ENCODE measurements at places on chromosomes 2 and 18. TPM values are rescaled to one million over a fixed set of nuclear protein-coding genes. Genes with fewer than 3 reads are reported as not detected.

GRCh38 chr2:209790066-209790728 is 18.6 kb downstream of the UNC80 start:
- H3K27ac ChIP-seq: no peak overlapping the region
- no peaks in the 10 kb centered on the region for H3K36me3 ChIP-seq
- H3K4me1 ChIP-seq: no peaks in the 10 kb centered on the region
- DNase-seq: no peak
- H3K27me3 ChIP-seq: no peaks in the 10 kb centered on the region

DNA sequence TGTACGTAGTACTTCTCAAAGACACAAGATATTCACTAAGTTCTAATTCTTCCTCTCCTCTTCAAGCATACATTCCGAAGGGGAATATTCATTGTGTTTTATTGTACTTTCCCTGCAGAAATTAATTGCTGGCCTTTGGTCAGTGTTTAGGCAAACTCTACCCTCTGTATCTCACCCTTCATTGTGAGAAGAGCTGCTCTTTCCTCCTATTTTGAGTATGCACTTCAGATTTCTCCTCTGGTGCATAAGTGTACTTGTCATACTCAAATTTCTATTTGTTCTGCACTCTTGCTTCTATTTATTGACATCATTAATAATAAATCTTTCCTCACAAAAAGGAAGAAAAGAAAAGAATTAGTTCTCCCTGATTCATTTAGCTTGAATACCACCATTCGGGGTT is 485.4 kb upstream of the SLC8A1 start:
- no peak for DNase-seq
- no peaks in the 10 kb centered on the region for H3K4me1 ChIP-seq
- H3K27me3 ChIP-seq: no peaks in the 10 kb centered on the region
- no peak overlapping the region for H3K4me3 ChIP-seq
- no peaks in the 10 kb centered on the region for H3K36me3 ChIP-seq

GRCh38 chr2:213177679-213178078 is 26.3 kb upstream of the IKZF2 start:
- no peak for DNase-seq
- no peaks in the 10 kb centered on the region for H3K4me1 ChIP-seq
- H3K36me3 ChIP-seq: no peaks in the 10 kb centered on the region
- H3K27me3 ChIP-seq: no peaks in the 10 kb centered on the region
- no peak overlapping the region for H3K4me3 ChIP-seq

- no peaks in the 10 kb centered on the region for H3K4me1 ChIP-seq
- no peaks in the 10 kb centered on the region for H3K27me3 ChIP-seq
- no peak for DNase-seq
- no peak overlapping the region for H3K4me3 ChIP-seq
Measured at GRCh38 chr2:224310943-224311625, 90.8 kb downstream of the FAM124B start.

Gene CCDC68
- total RNA-seq: 20.8 TPM

- no peaks in the 10 kb centered on the region for H3K36me3 ChIP-seq
- H3K4me3 ChIP-seq: no peak overlapping the region
- no peak for DNase-seq
- H3K27me3 ChIP-seq: no peaks in the 10 kb centered on the region
- H3K4me1 ChIP-seq: no peaks in the 10 kb centered on the region
- no peak overlapping the region for H3K27ac ChIP-seq
Measured at GRCh38 chr2:49105506-49105905, 48.8 kb downstream of the FSHR start.

- H3K4me3 ChIP-seq: no peak overlapping the region
- H3K27me3 ChIP-seq: no peaks in the 10 kb centered on the region
- no peak overlapping the region for H3K27ac ChIP-seq
Measured at GRCh38 chr18:6859676-6860422, 130.3 kb downstream of the ARHGAP28 start.

DNA sequence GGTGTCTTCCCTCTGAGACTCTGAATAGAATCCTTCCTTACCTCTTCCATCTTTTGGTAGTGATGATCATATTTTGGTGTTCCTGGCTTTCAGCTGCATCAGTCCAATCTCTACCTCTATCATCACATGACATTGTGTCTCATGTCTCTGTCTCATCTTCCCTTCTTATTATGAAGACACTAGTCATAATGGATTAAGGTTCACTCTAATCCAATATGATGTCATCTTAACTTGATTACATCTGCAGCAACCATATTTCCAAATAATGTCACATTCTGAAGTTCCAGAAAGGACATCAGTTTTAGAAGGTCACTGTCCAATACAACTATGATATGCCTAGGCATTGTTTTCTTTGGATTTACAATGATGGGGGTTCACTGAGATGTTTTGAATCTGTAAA is 31.5 kb downstream of the CMPK2 start:
- H3K4me3 ChIP-seq: no peak overlapping the region
- no peaks in the 10 kb centered on the region for H3K27me3 ChIP-seq
- no peaks in the 10 kb centered on the region for H3K4me1 ChIP-seq
- H3K27ac ChIP-seq: no peak overlapping the region

Gene PIKFYVE
- 32.5 TPM for total RNA-seq

DNA sequence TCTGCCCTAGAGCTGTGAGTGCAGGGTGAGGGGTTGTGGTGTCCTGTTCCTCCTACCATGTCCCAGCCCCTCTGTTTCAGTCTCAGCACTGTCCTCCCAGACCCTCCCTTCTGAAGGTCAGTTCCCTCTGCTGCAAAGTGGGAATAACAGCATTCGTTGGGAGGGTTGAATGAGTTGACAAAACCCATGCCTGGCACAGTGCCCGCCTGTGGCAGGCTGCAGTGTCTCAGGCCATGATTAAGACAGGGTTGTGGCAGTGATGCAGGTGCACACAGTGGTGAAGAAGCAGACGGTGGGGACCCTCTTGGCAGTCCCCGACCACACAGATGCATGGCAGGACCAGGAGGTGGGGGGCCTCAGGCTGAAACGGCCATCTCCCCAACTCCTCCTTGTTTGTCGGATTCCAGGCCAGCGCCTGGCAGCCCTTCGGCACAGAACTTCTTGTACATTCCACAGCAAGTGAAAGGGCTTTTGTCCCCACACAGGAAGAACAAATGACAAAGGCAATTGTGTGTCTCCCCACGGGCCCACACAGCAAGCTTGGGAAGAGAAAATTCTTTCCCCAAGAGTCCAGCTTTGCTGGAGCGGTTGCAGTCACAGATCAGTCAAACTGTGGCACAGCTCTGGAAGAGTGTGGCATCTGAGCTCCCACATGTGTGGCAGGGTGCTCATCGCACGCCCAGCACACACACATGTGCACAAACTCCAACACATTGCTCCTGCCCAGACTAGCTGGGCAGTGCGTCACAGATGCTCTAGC is 92.0 kb upstream of the MSH2 start:
- H3K27ac ChIP-seq: peak overlapping the region; percentile 13
- no peaks in the 10 kb centered on the region for H3K27me3 ChIP-seq
- DNase-seq: no peak
- no peak overlapping the region for H3K4me3 ChIP-seq

DNA sequence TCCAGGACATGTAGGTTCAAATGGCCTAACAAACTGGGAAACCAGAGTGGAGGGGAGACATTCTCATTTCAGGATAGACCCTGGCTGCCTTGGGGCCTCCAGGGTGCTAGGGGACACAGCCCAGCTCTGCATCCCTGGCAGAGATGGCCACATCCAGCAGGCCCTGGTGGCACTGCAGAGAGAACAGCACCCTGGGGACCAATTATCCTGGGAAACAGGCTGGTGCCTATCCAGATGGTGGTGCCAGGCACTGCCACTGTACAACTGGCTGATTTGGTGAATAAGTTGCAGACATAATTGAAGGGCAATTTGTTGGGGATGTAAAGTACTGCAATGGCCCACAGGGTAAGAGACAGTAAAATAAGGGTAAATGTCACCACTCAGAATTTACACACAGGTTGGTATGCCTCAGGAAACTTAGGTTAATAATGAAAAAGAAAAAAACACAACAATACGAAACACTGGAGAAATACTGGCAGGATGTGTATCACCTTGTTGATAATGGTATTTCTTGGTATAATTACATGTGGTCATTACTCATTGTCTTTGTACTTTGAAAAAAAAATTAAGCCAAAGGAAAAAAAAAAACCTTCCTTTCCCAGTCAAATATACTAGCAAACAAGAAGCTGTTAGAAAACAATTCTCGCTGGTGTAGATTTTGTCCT is 12.8 kb upstream of the SFTPB start:
- no peak for DNase-seq
- H3K4me3 ChIP-seq: no peak overlapping the region
- no peaks in the 10 kb centered on the region for H3K36me3 ChIP-seq
- H3K27ac ChIP-seq: peak overlapping the region; percentile 3

Gene CCDC74A
- total RNA-seq: 1.2 TPM

DNA sequence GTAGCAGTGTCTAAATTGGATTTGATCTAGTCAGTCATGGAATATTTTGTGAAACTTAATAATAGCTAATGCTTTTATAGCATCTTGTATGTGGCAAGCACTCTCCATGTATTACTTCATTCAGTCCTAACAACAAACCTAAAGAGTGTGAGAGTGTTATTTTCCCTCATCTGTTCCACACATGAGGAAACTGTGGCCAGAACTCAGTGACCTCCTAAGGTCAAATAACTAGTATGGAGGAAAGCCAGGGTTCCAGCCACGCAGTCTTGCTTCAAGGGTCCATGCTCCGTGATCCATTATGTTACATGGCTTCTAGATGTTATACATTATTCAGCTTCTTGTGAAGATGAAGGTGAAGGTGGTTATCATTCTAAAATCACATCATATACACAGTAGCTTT is 45.5 kb downstream of the TWSG1 start:
- H3K4me1 ChIP-seq: no peaks in the 10 kb centered on the region
- H3K4me3 ChIP-seq: no peak overlapping the region
- H3K36me3 ChIP-seq: no peaks in the 10 kb centered on the region
- H3K27ac ChIP-seq: no peak overlapping the region

DNA sequence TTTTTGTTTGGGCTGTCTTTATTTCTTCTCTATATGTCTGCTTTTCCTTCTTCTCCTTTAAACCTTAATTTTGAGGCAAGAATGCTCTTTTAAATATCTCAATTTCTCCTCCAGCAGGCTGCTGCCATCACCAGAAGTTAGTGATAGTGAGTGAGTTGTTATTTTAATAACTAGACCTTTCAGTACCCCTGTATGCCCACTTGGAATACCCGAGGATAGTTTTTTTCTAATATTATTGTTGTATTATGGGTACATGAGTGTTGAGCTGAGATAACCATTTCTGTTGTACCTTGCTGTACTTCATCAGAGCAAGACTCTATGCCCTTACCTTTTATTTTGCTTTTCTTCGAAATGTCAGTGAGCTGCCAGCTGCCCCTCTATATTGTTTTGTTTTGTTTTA is 50.1 kb downstream of the PPM1B start:
- H3K27ac ChIP-seq: no peak overlapping the region
- peaks cover 44% of the 10 kb centered on the region for H3K36me3 ChIP-seq
- no peaks in the 10 kb centered on the region for H3K27me3 ChIP-seq
- no peaks in the 10 kb centered on the region for H3K4me1 ChIP-seq
- DNase-seq: no peak
- no peak overlapping the region for H3K4me3 ChIP-seq

DNA sequence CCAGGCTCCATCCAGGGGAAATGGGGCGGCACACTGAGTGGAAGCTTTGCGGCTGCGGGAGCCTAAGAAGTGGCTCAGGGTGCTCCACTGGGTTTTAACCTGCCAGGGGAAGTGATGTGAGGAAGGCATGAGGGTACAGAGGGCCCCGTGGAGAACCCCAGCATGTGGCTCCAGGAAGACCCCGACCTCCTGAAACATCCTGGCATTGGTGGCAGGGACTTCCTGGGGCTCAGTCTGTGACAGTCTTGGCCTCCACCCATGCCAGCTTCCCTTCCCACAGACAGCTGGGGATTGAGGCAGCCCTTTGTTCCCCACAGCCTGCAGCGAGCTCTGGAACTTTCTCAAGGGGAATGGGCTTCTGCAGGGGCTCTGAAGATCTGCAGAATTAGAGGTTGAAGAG is 146.6 kb downstream of the TNS1 start:
- H3K27ac ChIP-seq: no peak overlapping the region
- H3K27me3 ChIP-seq: no peaks in the 10 kb centered on the region
- peaks cover 66% of the 10 kb centered on the region for H3K4me1 ChIP-seq
- peak overlapping the region; percentile 39 for H3K4me3 ChIP-seq
- no peak for DNase-seq

Gene DYTN
- total RNA-seq: not detected

GRCh38 chr2:201859949-201860348 is 53.6 kb downstream of the CDK15 start:
- no peak overlapping the region for H3K27ac ChIP-seq
- peaks cover 6% of the 10 kb centered on the region for H3K4me1 ChIP-seq
- H3K27me3 ChIP-seq: peaks cover 15% of the 10 kb centered on the region
- H3K36me3 ChIP-seq: no peaks in the 10 kb centered on the region
- H3K4me3 ChIP-seq: no peak overlapping the region

Gene POTEC
- not detected for total RNA-seq

Gene SMYD1
- not detected for total RNA-seq

Gene TEX44
- total RNA-seq: not detected

GRCh38 chr2:186459009-186459408 is 27.1 kb upstream of the ZC3H15 start:
- DNase-seq: no peak
- no peak overlapping the region for H3K4me3 ChIP-seq
- no peak overlapping the region for H3K27ac ChIP-seq
- no peaks in the 10 kb centered on the region for H3K36me3 ChIP-seq
- H3K27me3 ChIP-seq: no peaks in the 10 kb centered on the region

DNA sequence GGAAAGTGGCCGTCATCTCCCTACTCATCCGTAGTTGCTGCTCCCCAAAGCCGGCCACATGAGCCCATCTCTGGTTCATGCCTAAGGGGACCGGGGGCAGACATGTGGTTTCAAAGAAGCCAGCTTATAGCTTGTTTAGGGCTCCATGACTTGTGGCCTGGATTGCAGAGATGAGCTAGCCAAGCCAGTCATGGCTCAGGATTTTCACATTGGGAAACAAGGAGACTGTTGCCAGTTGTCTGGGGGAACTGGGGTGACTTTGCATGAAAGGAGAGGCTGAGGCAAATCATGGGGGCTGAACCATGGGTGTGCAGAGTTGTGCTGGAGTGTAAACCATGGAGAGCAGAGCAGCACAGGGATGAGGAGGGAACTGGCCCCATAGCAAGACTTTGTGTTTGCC is 183.0 kb upstream of the APCDD1 start:
- H3K4me3 ChIP-seq: no peak overlapping the region
- H3K27ac ChIP-seq: no peak overlapping the region
- no peaks in the 10 kb centered on the region for H3K36me3 ChIP-seq
- H3K4me1 ChIP-seq: peaks cover 7% of the 10 kb centered on the region
- DNase-seq: no peak
- H3K27me3 ChIP-seq: no peaks in the 10 kb centered on the region

Gene KIAA2012
- total RNA-seq: not detected

- no peaks in the 10 kb centered on the region for H3K36me3 ChIP-seq
- H3K27me3 ChIP-seq: no peaks in the 10 kb centered on the region
- DNase-seq: no peak
- peaks cover 5% of the 10 kb centered on the region for H3K4me1 ChIP-seq
Measured at GRCh38 chr18:79427368-79428225, 31.9 kb downstream of the NFATC1 start.

Gene MAB21L4
- total RNA-seq: 22.2 TPM

Gene FHL2
- 13.8 TPM for total RNA-seq

- H3K36me3 ChIP-seq: peaks cover 4% of the 10 kb centered on the region
- H3K4me3 ChIP-seq: no peak overlapping the region
- no peak for DNase-seq
- H3K27me3 ChIP-seq: no peaks in the 10 kb centered on the region
- H3K27ac ChIP-seq: peak overlapping the region; percentile 31
Measured at GRCh38 chr18:34834897-34835296, 124.8 kb downstream of the DTNA start.

GRCh38 chr18:36627637-36628036 is 201.2 kb downstream of the TPGS2 start:
- no peaks in the 10 kb centered on the region for H3K36me3 ChIP-seq
- H3K27ac ChIP-seq: no peak overlapping the region
- DNase-seq: no peak
- H3K4me1 ChIP-seq: peaks cover 4% of the 10 kb centered on the region

Gene CFAP221
- total RNA-seq: 26.3 TPM
